Epithelial cell of proximal tubule (primary cell): ENCODE measurements at places on chromosomes 12 and 14.

GRCh38 chr14:99233222-99234035 is 38.6 kb downstream of the BCL11B start:
- DNase-seq = no peak

GRCh38 chr12:20260851-20261250 is 107.5 kb upstream of the PDE3A start:
- DNase-seq = no peak

GRCh38 chr12:18690653-18691052 is 47.2 kb downstream of the PLCZ1 start:
- DNase-seq = peak; percentile 90

DNA sequence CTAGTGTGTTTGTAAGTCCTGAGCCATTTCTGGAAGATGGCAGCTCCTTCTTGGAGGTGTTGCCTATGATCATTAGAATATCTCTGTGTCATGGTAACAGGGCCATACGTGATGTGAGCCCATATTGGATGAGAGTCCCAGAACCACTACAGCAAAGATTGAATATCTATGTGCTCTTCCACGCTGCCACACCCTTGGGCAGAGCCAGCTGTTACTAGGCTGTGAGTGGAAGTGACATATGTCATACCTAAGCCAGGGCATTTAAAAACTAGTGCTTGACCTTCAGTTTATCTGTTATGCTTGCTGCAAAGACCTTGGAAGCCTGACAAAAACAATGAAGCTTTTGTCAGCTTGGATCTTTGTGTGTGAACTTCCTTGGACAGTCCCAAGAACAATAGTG is 495.1 kb upstream of the CCDC196 start:
- no peak for DNase-seq

DNA sequence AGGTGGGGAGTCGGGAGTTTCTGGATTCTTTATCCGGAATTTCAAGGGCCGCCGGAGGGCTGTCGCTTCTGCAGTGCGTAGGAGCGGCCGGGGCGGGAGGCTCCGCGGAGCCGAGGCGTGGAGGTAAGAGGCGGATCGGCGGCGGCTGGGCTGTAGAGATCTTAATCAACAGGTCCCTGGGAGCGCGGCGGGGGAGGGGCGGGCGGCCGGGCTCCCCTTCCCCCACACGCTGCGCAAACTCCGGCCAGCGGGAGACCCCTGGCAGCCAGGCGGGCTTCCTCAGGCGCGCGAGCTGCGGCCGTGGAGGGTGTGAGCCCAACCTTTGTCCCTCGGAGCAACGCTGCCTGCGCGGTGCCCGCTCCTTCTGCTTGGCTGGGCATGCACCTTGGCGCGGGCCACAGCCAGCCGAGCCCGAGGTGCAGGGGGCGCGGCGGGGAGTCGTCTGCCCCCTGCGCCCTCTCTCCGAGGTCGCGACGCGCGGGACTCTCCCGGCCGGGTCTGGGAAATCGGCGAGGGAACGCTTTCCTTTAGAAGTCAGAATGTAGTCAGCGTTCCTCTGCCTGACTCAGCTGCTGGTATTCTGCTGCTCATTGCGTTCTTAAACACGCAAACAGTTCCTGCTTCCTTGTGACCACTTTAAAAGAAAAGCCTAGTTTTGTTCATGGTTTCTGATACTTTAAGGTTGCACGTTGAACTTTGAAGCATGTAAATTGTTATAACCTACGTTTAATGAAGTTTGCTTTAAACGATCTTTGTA is at the start of gene PALS1:
Gene PALS1 (plus strand): TSS at position 25 of the 757 bp plus-strand sequence. CDS start 37,736 bp downstream, outside the sequence.
- peak; percentile 70 for DNase-seq
